ENCODE measurements at places on chromosomes 7 and 10.

GRCh38 chr10:60286559-60286958, 103.1 kb downstream of the ANK3 start:
- DNase-seq: no peak

- peak; percentile 84 for DNase-seq
Observed at GRCh38 chr7:150378115-150378852, 846 bp upstream of the ZNF775 start.

DNA sequence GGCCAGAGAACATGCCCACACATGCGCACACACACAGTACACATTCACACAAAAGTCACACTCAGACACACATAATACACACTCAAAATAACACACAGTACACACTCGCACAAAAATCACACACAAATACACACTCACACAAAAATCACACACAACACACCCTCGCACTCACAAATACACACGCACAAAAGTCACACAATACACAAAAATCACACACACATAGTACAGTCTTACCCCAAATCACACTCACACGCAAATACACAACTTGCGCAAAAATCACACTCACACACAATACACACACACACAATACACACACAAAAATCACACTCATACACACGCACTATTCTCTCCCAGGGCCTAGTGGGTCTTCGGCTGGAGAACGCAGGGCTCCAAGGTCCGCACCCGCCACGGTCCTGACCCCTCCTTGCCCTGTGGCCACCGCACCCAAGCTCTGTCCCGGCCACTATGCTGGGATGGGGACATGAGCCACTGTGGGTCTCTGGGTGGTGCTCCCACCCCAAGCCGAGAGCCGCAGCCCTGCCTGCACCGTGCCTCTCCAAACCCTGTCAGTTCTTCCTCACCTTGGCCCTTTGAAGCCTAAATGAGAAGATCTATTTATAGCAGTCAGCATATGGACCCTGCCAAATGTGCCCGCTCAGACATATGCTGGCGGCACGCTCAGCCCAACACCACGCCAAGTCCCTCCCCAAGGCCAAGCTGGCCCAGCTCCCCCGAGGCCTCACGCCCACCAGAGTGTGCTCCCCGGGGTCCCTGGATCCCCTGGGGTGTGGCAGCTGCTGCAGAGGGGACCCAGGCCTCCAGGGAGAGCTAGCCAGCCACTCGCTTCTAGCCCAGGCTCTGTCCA, 55.9 kb downstream of the ELFN1 start:
- DNase-seq: no peak

GRCh38 chr10:14588084-14588937, 186.4 kb downstream of the FAM107B start:
- DNase-seq: no peak

DNA sequence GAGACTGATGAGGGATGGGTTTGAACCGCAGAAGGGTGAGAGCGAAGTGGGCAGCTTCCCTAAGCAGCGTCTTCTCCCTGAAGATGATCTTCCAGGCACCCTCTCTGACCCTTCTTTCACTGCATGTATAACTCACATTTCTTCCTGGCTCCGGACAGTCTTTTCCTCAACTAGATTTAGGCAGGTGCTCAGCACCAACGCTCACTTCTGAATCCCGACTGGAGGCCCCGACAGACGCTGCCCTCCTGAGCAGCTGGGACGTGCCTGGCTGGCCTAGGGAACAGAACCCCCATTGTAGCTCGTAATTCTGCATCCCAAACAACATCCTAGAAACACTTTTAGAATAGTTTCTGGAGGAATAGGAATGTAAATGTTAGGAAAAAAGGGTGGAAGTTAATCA, 206.6 kb downstream of the DIP2C start:
- no peak for DNase-seq

GRCh38 chr10:60441515-60441914, 51.8 kb upstream of the ANK3 start:
- no peak for DNase-seq

GRCh38 chr7:108188724-108189123, 58.6 kb upstream of the LAMB4 start:
- DNase-seq: no peak

DNA sequence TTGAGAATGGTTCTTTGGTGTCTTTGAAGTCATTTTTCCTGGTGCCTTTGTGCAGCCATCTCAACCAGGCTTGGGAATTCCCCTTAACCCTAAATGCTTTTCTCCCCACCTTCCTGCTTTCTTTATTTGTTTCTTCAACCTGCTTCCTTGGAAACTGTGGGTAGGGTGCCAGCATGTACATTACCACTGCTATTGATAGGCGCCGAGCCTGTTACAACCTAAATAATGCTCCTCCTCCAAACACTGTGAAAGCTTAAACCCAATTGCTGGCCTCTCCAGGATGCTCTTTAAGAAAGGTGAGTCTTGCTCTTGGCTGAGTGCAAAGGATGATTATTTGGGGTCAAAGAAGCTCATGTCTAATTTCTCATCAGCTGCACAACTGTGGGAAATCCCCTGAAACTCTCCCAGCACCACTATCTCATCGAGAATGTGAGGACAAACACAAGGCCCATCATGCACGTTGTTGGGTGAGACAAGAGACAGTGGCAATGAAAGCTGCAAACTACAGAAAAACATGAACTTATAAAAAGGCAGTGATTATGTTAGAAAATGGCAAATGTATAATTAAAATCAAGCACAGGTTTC, 285.5 kb upstream of the IGFBP3 start:
- no peak for DNase-seq

DNA sequence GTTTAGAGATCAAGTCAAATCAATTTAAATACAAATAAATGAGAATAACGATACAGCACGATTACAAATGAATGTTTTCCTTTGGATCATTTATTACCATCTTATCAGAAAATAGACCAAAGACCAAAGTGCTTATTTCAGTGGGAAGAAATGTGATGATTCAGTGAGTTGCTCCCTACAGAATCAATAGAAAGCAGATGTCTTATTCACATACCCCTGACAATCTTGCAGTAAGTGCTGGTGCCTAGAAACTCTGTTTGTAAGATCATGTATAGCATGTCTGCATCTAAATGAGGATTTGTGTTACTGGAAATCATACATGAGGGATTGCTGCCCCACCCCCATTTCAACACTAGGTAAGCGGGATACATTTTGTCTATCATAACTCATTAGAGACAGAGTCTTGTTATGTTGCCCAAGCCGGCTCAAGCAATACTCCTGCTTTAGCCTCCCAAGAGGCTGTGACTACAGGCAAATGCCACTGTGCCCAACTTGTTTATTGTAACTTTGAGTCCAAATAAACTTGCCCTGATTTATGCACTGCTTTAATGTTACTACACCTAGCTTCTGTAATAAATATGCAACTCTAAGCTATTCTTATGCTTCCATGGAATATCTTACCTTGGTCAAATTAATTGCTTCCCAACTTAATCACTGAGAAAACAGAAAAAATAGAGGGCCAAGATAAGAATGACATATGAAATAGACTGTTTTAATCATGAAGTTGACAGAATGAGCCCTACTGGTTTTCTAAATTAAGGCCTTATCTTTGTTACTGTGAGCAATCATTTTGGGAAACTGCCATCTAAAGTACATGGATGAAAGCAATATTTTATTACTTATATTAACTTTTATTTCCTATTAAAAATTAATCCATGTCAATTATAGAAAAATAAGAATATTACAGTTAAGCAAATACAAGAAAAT, 82.5 kb downstream of the AHR start:
- DNase-seq: no peak

- DNase-seq: no peak
Observed at GRCh38 chr10:104308439-104308903, 29.8 kb downstream of the ITPRIP start.

DNA sequence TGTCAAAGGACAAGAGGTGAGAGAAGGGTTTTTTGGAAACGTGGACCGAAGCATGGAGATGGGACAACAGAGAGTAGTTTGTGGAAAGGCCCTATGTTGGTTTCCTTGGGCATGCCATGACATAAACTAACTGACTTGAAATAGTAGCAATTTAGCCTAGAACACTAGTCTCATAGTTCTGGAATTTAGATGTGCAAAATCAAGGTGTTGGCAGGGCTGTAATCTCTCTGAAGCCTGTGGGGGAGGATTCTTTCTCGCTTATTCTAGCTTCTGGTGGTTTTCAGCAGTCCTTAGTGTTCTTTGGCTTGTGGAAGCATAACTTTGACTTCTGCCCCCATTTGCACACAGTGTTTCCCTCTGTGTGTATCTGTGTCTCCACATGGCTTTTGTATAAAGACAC, 283.4 kb downstream of the GFRA1 start:
- DNase-seq: no peak

GRCh38 chr7:49866076-49866735, 92.8 kb downstream of the VWC2 start:
- DNase-seq: no peak

- no peak for DNase-seq
Observed at GRCh38 chr7:110943701-110944345, 147.1 kb upstream of the LRRN3 start.

GRCh38 chr10:97063271-97063982, 122.3 kb downstream of the SLIT1 start:
- no peak for DNase-seq

- DNase-seq: no peak
Observed at GRCh38 chr7:2076649-2077064, 156.1 kb downstream of the MAD1L1 start.
